ENCODE measurements at places on chromosomes 7 and 10.

DNA sequence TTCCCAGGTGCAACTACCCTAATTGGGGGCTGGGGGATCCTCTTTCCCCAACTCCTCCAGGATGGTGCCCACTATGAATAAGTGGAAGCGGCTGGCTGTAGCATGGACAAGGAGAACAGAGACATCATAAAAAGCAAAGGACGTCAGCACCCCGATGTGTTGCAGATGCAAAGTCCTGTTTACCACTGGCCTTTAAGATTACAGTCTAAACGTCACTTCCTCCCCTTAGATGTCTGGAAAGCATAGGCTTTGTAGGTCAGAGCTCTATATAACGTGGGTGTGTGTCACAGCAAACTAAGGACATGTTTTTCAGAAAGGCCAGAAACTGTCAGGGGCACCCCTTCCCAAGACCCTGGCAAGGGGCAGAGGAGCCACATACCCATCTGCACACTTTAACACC is 7.9 kb downstream of the COBL start:
- no peak for DNase-seq

GRCh38 chr10:70391654-70392053 is 9.2 kb upstream of the LRRC20 start:
- DNase-seq, result no peak

GRCh38 chr7:130398526-130399090 is 18.3 kb downstream of the CPA1 start:
- DNase-seq, result no peak

- DNase-seq, result no peak
Observed at GRCh38 chr10:133130602-133131001, 29.4 kb upstream of the KNDC1 start.

DNA sequence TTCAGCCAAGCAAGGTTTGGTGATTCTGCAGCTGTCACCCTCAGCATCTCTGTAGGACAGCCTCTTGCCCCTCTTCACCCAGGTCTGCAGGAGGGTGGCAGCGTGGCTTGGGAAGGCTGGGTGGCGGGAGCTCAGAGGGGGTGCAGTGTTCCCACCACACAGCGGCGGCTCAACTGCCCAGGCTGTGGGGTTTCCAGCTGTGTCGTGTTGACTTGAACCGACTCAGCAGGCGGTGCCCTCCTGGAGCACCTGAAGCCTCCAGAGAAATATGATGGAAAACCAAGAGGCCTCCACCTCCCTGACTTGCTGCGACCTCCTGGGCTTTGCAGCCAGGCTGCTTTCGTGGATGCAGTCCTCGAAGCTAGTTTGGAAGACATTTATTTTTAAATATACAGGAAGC is 68.0 kb upstream of the KLF6 start:
- DNase-seq, result no peak

- DNase-seq, result no peak
Observed at GRCh38 chr7:66198469-66198868, 6.7 kb upstream of the TPST1 start.

- DNase-seq, result no peak
Observed at GRCh38 chr7:37311355-37311754, 137.3 kb downstream of the ELMO1 start.

DNA sequence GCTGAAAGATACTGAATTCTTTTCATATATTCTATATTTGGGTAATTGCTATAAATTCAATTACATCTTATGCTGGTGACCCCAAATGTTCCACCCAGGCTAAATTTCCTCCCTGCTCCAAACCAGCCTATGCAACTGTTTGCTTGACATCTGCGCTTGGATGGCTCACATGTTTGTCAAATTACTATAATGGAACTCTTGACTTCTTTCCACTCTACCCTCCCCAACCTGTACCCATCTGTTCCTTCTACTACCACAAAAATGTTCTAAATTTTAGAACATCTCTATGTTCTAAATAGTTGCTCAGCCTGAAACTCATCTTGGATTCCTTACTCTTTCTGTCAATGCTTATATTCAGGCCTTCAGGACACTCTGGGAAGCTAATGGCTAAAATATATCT is 249.9 kb upstream of the SMIM30 start:
- no peak for DNase-seq

- DNase-seq, result peak; percentile 21
Observed at GRCh38 chr7:1418505-1419309, 40.6 kb downstream of the MICALL2 start.

DNA sequence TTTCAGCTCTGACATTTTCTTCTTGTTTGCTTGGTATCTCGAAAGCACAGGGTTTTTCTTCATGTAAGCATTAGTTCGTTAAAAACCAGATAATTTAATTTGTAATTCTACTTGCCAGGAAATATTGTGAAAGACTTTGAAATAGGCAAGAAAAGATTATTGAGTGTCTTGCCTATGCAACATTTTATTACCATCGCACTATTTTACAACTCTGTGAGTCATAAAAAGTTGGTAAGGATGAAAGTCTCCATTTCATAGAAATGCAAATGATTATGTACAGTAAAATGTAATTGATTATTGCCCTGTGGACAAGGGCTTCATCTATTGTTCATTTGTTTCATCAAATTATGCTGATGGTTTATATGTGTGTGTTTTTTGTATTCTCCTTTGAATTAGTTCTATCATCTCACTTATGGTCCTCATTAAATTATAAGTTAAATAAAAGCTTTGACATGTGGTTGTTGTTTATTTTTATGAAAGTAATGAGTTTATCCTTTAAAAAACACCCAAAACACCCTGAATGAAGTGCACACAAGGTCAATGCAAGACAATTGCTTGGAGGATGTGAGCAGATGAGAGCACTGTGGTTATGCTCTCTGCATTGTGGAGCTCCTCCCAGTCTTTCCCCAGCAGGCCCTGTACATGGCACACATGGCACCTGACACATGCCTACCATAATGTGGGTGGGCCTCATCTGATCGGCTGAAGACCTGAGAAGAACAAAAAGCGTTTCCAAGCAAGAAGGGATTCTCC is 230.8 kb downstream of the CXCL12 start:
- DNase-seq, result no peak

- DNase-seq, result no peak
Observed at GRCh38 chr10:71150796-71151195, 61.6 kb upstream of the UNC5B start.

DNA sequence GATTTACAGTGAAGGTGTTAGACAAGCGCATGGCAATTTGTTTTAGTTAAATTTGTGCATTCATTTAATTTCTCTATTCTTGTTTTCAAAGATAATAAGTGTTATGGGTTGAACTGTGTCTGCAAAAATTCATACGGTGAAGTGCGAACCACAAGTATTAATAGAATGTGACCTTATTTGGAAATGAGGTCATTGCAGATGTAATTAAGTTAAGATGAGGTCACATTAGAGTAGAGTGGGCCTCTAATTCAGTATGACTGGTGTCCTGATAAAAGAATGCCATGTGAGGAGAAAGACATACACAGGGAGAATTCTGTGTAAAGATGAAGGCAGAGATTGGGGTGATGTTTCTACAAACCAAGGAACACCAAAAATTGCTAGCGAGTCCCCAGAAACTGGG is 158.8 kb upstream of the SEMA3E start:
- DNase-seq, result no peak

- DNase-seq, result no peak
Observed at GRCh38 chr7:79615871-79616640, 162.6 kb upstream of the MAGI2 start.

- DNase-seq, result peak; percentile 24
Observed at GRCh38 chr7:128831994-128832879, 2.0 kb downstream of the FLNC start.

GRCh38 chr7:26487780-26488515 is 196.3 kb downstream of the SNX10 start:
- no peak for DNase-seq

GRCh38 chr10:100866575-100867098 is 46.1 kb upstream of the SLF2 start:
- DNase-seq, result no peak

GRCh38 chr7:147298611-147299043 is 1182.0 kb downstream of the CNTNAP2 start:
- peak; percentile 10 for DNase-seq

DNA sequence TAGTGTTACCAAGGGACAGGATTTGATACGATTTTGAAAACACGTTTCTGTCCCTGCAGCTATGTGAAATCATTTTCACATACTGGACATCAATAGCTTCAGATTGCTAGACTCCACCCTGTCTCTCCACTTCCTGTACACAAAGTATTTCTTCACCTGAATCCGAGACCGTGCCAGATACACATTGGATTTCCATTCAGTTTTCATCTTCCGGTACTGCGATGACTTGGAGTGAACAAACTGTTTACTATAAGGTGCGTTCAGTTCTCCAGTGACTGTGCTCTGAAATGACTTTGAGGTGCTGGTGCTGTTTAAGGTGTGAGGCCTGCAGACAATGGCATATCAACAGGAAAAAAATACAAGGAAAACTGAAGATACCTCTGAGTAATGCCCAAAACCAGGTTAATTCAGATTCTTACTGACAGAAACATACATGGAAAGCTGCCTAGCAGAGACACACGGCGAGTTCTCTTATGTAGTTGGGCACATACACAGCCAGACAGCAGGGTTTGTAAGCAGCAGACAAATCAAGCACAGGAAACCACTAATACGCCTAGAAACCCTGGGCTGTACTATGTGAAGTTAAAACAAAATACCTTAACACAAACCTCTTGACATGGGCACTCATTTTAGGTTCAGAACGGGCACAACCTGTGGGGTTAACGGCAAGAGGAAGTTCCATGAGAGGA is 119.2 kb downstream of the GALNT11 start:
- DNase-seq, result no peak

DNA sequence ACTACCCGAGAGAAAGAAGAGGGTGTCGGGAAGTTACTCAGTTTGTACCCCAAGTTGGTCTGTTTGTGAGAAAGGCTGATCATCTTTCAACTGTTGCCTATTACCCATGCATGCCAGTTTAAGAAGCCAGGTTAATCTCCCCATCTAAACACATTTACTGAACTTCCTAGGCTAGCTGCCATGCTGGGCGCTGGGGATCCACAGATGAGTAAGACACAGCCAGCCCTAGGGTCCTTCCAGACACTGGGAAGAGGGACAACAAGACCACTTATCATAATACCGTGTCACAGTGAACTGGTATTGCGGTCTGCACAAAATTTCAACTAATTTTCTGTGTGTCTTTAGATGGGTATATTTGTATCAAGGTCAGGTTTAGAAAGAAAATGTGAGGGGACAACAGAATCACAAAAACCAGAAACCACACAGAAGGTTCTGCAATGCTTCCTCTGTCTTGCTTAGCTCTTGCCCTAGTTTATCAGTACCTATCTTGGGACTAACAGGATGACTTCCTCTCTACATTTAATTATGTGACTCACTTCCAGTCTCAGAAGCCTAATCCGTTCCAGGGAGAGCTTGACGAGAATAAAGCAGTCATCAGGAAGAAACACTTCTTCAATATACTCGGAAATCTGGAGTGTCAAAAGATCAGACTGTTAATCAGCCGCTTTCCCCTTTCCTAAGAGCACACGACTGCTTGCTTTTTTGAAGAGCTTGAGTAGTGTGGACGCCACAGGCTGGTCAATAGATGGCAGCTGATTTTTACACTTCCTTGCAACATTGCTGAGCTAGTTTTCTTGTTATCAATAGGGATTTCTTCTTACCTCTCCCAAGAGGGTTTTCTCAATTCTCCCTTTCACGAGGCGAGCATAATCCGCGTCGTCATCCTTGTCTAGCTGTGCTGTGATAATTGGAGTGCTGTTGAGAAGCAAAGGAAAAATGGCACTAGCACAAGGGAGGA is 45.7 kb downstream of the POLR3A start:
- no peak for DNase-seq

DNA sequence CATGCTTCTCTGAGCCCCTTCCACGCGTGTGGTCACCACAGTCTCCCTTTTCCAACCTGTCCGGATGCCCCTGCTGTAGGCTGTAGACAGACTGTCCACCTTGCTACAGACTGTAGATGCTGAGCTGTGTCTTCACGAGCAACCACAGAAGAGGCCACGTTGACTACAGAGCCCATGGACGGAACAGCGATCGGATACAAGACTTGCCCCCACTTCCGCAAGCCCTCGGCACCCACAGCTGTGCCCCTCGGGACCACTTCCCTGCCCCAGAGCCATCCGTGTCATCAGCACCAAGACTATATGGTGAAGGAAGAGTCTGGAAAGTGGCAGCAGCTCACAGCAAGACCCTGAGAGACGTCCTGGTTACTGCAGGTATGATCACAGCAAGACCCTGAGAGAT is 491.4 kb downstream of the DNAJB6 start:
- no peak for DNase-seq

GRCh38 chr7:130942211-130942964 is 208.4 kb upstream of the KLF14 start:
- DNase-seq, result no peak

GRCh38 chr7:112167147-112167546 is 39.1 kb downstream of the DOCK4 start:
- DNase-seq, result no peak

- DNase-seq, result peak; percentile 56
Observed at GRCh38 chr10:60732807-60733516, 45.3 kb upstream of the CDK1 start.

DNA sequence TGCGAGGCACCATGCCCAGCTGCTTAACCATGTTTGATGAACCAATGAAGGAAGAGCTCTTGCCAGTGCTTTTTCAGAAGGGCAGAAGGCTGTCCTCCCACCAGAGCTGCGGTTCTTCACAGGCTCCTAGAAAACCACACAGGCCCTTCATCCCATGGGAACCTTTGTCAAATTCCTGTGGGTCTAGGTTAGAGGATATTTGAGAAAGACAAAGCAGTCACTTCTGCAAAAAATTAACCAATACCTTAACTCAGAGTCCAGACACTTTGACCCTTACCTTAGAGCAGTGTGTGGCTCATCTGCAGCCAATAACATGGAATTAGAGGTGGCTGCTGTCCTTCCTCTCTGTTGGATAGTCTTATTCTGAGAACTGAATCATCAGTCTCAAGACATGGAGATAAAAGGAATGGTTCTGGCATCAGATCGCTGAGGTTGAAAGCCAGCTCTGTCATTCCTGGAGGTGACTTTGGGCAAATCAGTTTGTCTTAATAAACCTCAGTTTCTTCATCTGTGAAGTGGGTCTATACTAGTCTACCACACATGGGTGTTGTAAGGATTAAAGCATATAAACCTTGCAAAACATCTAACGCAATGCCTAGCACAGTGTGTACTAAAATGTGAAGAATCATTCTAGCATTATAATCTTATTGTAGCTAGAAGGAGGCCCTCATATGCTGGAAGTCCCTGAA is 65.1 kb upstream of the PIP4K2A start:
- no peak for DNase-seq

GRCh38 chr7:20226860-20227259 is 9.7 kb upstream of the MACC1 start:
- no peak for DNase-seq

DNA sequence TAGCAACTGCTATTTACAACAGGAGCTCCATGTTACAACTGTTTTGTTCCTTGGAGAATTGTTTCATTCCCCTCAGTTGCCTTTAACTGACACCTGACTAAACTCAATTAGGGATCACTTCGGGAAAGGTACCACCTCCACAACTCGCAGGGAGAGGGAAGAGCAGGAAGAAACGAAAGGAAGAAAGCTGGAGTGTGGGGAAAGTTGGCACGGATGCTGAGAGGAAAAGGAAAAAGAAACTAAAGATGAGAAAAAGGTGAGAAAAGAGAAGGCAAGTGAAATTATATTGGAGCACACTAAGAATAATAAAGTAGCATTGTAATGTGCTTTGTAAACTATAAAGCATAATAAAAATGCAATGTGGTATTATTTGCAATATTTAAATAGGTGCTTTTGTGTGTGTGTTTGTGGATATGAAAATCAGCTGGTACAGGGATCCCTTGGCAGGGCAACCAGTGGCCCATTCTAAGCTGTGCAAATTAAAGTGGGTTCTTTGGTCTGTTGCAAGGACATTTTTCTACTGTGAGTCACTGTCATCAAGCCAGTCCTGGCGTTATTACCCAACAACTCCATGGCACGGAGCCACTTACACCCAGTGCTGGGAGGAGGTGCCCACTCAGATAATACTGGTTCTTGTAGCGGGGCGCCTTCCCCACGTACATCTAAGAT is 45.9 kb downstream of the HIPK2 start:
- DNase-seq, result no peak
